ENCODE measurements at places on chromosomes 11 and 22.

DNA sequence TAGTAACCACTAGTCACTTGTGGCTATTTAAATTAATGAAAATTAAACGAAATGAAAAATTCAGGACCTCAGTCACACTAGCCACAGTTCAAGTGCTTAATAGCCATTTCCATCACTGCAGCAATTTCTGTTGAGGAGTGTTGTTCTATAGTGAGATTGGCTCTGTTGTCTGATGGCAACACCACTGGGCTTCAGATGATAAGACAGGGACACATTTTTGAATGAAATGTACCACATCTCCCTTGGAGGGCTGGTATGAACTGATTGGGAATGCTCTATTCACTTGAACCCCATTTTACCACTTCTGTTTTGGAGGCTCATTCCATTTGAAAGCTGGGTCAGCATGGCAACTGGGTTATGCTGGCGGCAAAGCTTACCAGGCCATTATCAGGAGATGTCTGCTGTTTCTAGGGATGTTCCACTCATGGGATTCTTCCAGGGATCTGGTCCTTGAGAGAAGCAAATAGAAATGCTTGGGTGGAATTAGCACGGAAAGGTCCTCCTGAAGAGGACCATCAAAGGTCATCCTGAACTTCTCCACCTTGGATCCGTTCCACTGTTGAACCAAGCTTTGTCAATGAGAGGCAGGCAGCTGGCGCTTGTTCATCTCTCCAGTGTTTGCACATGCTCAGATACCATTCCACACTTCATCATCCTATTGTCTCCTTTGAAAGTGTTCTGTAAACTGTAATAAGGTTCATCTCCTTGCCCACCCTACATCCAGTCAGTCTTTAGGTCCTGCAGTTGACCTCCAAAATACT is 7.6 kb downstream of the AMOTL1 start:
- DNase-seq = no peak

DNA sequence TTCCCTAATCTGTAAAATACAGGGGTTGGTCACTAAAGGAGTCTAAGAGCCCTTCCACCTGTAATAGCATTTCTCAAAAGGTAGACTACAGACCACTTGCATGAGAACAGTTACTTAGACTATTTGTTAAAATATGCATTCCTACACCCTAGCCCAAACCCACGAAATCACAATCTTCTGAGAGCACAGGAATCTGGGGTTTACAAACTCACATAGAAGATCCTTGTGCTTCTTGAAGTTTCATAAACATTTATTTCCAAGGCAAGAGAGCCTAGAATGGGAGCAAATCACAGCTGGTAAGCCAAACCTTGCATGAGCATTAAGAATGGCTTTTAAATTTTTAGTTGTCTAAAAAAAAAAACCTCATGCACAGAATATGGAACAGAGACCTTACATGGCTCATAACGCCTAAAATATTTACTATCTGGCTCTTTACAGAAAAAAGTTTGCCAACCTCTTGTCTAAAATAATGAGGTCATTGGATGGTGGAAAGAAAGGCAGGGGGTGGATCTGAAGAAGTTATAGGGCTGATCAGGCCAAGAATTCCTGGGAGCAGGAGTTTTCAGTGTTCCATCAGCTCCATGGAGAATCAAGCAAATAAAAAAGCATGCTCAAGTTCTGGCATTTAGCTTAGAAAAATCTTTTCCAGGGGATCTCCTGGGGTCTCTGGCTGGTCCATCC is 133.4 kb downstream of the CCDC34 start:
- no peak for DNase-seq

GRCh38 chr11:118086913-118087768 is at the start of gene SMIM35:
TSS of gene SMIM35 (minus strand) at chr11:118086963. CDS start at chr11:118086757, 206 bp downstream.
- DNase-seq = no peak

DNA sequence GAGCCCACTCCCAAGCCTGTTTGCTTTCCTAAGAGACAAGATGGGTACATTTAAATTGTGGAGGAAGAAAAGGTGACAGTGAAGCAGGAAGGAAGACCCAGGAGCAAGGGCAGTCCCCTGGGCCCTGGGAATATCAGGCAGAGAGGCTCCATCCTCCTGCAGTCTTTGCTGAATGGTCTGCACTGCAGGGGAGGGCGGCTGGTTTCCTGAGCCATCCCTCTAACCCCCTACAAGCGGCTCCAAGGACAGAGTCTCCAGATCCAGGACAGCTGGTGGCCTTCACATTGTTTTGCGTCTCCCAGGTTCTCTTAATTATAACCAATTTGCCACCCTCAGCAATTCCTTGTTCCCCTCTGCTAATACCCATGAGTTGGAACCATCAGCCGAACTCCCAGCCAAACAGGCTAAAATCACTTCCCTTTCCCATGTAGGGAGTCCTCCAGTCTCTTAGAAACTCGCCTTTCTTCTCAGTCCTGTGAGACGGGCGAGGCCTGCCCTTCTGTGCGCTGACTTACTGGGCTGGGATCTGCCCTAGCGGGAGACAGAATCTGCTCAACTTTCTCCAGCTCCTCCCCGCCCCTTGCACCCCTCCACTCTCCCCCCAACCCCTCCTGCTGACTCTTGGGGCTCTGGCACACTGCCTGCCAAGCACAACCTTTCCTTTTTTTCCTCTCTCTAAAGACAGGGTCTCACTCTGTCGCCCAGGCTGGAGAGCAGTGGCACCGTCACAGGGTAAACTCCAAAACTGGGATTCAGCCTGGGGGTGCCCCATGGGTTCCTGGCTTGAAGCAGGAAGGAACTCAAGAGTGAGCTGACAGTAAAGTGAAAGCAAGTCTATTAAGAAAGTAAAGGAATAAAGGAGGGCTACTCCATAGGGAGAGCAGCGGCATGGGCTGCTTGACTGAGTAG is 53.4 kb upstream of the EMID1 start:
- no peak for DNase-seq

GRCh38 chr11:66863428-66864125 is 6.7 kb downstream of the LRFN4 start:
- DNase-seq = no peak

Data from fibroblast of gingiva (primary cell).